Inflammatory macrophage treated with lipopolysaccharide for 4 hours (primary cell): ENCODE measurements at places on chromosomes 7 and 10.
A peak's percentile ranks its signal among the peaks of the same experiment; 100 is the strongest.

DNA sequence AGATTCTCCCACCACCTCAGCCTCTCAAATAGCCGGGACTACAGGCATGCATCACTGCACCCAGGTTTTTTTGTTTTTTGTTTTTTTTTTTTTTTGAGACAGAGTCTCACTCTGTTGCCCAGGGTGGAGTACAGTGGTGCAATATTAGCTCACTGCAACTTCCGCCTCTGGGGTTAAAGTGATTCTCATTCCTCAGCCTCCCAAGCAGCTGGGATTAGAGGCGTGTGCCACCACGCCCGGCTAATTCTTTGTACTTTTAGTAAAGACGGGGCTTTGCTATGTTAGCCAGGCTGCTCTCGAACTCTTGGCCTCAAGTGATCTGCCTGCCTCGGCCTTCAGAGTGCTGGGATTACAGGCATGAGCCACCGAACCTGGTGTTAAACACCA is 107.5 kb upstream of the KIF5B start:
- no peak for DNase-seq

DNA sequence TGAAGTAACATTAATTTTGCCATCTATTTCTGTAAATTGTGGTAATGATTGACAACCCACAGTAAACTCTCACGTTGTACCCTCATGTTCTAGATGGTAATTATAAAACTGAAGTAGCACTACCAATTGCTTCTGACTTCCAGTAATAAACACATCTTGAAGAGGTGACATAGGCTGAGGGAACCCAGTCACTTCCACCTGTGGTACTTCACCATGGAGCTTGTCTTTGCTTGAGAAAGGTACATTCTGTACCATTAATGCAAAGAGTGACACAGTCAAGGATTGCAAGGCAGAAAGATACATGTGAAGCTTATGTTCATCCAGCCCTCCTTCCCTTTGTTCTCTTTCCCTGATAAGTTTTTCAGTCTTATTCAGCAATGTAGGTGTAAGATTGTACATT is 11.2 kb downstream of the CAPZA2 start:
- no peak for DNase-seq

DNA sequence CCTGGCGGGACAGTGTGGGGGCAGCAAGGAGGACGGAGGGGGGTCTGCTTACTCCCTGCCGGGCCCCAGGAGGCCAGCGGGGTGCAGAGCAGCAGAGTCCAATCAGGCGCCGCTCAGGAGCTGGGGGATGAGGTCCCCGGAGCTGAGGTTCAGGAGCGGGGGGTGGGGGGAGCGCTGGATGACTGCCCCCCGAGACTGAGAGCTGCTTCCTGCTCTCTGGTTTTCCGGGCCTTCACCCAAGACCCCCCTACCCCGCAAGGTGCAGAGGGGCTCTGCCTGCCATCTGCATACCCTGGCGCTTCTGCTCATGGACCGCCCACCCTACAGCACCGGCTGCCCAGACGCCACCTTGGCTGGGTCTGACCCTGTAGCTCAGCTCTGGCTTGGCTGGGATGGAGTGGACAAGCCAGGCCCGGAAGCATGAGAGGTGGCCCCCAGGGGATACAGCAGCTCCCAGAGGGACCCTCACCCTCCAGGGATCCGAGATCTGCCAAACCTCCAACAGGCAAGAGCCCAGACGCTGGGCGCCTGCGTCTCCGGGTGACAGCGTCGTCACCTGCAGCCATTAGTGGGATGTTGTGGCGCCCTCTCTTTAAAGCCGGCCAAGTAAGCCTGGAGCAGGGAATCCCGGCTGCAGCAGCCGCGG is 930 bp downstream of the KNDC1 start:
- no peak for DNase-seq

GRCh38 chr7:33486633-33487032 is 357.3 kb downstream of the BBS9 start:
- no peak for DNase-seq

DNA sequence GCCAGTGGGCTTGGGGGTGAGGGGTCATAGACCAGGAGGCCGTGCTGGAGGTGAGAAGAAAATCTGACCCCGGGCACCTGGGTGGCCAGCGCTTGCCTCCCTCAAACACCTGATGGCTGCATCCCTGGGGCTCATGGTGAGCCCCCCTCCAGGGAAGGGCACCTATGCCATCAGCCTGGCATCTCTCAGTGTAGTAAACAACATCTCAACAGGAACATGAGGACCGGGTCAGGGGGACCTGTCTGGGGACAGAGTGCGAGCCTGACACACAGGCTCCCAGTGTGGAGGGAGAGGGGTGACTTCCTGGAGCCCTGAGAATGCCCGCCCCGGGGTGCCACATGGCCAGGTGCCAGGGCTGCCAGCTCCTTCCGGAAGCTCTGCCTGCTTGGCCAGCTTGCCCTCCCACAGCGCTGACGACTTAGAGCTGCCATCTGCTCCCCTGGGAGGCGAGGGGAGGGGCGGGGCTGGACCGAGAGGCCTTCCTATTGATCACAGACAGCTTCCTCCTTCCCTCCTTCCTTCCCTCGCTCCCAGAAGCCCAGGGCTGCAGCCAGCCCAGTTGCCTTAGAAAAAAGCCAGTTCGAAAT is 12.3 kb downstream of the STX1A start:
- DNase-seq: no peak

DNA sequence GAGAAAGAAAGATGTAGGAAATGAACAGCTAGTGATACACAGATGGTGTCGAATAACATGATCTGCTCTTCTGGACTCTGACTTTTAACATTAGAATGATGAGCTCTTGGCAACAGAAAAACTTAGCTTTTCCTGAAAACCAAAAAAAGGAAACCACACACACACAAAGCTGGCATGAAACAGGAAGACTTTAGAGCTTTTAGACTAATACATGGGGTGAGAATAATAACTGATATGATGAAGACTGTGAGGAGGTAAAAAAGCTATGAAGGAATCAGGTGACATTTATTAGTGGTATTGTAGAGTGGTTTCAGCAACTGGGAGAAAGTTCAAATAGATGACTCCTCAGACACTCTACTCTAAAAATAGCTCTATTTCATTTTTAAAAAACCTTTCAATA is 491.9 kb downstream of the PARD3 start:
- DNase-seq: no peak

DNA sequence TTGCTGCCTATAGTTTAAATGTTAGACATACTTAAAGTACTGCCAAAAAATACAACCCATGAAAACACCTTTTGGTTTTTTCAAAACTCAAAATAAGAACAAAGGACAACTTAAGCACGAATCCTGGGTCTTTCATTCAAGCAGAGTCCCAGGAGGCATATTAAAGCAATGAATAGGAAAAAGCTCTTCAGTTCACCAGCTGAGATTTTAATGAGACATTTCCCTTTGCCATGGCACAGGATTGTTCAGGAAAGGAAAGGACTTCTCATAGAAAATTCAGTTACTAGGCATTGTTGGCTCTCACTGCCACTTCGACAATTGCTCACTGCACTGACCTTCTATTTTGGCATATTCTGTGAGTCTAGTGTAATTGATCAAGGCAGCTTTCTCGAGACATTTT is 133.5 kb upstream of the FEZF1 start:
- no peak for DNase-seq

GRCh38 chr7:148148456-148148855 is 442.1 kb upstream of the C7orf33 start:
- no peak for DNase-seq

DNA sequence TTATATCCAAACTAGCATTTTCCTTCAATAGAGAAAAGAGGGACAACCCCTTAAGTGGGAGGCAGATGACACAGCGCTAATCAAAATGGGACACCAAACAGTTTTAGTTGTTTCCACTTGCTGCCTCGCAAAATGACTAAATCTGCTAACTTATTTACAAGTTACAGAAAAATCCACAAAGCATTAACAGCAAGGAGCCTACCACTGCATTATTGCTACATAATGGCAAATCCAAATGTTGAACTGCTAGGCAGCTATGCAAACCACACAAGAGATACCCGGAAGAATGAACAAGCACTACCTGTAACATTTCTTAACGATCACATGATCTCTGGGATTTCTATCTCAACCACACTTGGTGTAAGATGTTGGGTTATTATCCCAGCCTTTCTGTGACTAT is 96.7 kb downstream of the SFMBT2 start:
- DNase-seq: peak; percentile 31

- no peak for DNase-seq
Measured at GRCh38 chr7:51329696-51330263, 13.2 kb upstream of the COBL start.

DNA sequence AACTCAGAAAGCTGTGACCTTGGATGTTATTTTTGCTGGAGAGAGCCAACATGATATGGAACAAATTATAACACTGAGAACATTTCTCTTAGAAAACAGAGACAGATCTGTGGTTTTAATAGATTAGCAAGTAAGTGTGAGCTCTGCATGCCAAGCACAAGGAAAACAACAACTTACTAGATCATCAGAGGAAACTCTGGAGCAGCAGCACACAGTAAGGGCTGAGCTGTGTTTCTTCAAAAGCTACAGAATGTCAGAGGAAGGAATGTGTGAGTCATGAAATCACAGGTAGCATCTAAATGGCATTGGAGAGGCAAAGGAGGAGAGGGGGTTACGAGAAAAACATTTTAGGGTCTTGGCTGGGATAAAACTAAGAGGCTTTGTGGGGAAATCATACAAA is 283.4 kb upstream of the FZD8 start:
- no peak for DNase-seq

GRCh38 chr10:74748468-74749031 is 77.8 kb upstream of the KAT6B start:
- no peak for DNase-seq

DNA sequence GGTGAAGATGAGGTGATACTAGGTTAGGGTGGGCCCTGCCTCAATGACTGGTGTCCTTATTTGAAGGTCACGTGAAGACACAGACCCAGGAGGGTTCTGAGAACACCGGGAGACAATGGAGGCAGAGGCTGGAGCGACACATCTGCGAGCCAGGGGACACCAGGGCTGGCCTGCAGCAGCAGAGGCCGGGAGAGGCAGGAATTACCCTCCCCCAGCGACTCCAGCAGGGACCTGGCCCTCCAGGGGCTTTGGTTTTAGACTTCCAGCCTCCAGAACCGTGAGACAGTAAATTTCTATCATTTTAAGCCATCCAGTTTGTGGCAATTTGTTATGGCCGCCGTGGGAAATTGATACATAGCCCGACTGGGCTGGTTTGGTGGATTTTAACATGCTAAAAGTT is 152.2 kb downstream of the DNAJB6 start:
- DNase-seq: no peak

DNA sequence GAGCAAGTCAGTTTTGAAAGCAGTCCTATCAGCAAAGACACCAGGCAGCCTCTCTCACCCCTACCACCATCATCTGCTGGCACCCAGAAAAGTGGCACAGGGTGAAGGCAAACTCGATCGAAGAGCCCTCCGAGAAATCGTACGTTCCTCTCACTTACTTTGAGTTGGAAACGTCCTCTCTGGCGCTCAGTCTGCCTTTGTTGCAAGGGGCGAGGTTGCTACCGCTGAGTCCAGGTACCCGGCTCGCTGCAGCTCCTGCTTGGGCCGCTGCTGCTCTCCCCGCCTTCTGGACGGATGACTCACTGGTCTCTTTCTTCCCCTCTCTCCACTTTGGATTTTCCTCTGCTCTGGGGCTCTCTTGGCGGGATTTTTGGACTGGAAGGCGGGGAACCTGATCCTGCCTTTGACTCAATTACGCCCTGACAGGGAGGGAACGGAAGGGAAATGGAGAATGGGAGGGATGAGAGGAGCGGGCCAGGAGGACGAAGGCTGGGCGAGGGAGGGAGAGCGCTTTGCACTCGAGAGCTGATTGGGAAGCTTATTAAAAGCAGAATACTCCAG is at the start of gene PTN:
PTN (minus strand) TSS at position 453 of the 561 bp plus-strand sequence. CDS start 88,760 bp downstream, outside the sequence.
- DNase-seq: no peak

DNA sequence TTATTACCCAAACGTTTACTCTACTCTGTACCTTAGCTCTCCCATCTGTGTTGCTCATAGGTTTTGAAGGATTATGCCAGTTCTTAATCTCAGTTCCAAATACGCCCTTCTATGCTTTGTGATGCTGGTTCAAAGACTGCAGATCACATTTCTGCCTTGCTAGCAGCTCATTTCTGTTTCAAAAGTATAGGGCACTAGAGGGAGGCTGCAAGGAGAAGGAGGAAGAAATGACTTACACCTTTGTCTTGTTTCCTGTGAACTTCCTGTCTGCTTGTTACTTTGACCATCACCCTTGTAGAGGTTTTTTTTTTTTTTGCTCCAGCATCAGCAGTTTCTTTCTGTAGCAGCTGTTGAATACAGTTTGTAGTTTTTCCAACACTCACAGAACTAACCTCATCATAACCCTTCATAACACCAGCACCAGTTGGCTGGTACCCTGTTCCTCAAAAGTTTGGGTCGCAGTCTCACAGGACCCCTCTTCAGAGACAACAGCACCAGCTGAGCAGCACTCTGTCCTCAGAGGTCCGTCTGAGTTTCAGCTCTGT is 16.5 kb downstream of the SLK start:
- DNase-seq: no peak

DNA sequence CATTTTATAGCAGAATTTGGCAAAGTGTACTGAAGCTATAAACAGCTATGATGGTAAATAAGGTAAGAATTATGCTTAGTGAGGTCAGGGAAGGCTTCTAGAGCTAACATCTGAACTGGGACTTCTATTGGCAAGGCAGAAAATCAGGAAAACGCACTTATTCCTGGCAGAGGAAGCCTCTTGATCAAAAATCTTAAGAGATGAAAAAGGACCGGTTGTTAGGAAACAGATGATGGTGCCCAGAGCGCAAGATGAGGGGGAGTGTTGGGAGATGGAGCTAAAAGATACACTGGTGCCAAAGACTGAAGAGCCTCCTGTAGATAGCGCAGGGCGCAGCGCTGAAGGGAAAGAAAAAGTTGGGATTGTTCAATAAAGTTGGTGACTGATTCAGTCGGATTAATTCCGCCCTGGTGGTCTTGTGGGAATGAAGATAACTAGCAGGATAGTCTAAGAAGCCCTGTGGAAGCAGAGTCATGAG is 550 bp upstream of the CALU start:
- no peak for DNase-seq

DNA sequence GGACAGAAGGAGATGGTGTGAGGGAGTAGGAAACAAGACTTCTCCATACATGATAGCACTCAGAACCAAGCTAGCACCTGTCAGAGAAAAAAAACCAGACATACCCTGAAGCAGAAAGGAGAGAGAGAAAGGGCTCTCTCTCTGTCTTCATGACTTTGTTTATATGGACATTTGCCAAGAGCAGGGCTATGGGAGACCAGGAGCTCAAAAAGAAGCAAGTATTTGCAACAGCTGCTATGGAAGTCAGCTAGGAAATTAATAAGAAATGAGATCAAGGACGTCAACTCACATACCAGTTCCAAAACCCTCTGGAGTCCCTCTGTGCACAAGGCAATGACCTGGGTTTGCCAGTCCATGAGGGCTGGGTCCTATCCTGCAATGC is 111.6 kb downstream of the SGMS1 start:
- DNase-seq: no peak

DNA sequence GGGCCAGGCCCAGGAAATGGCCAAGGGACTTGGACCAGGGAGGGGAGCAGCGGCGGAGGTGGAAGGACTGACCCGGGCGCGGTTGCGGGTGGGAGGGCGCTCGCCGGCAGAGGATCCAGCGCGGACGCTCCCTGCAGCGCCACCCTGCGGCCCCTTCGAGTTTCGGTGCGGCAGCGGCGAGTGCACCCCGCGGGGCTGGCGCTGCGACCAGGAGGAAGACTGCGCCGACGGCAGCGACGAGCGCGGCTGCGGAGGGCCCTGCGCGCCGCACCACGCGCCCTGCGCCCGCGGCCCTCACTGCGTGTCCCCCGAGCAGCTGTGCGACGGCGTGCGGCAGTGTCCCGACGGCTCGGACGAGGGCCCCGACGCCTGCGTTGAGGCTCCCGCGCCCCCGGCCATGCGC is 16.8 kb upstream of the ZNF467 start:
- DNase-seq: peak; percentile 26

GRCh38 chr10:126101736-126102135 is 205.4 kb downstream of the FANK1 start:
- peak; percentile 86 for DNase-seq
